ENCODE measurements at places on chromosomes 13 and 19.

- DNase-seq: no peak
These were observed 9.3 kb upstream of the LAIR1 start for GRCh38 chr19:54373781-54374631.

DNA sequence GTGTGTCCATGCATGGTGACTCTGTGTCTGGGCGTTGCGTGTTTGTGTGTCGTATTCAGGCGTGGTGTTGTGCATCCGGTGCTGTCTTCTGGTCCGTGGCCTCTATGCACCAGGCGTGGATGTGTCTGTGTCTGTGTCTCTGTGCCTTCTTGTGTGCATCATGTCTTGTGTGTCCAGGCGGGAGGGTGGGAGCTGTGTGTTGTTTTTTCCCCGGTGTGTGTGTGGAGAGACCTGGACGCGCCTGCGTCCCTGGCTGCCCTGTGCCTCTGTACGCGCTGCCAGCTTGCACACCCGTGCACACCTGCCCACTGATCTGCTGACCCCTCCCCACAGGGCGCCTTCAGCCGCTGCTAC lies 1.1 kb downstream of the PLK5 start:
- no peak for DNase-seq

- DNase-seq: no peak
These were observed 3.7 kb upstream of the SOX21 start for GRCh38 chr13:94716016-94716415.

- DNase-seq: no peak
These were observed 23.8 kb downstream of the FAM124A start for GRCh38 chr13:51246025-51246417.

GRCh38 chr19:10835754-10836478 lies at the start of gene TMED1:
TSS of gene TMED1 (minus strand) at chr19:10836212. CDS start at chr19:10836191, 21 bp downstream.
- DNase-seq: peak; percentile 89

- DNase-seq: no peak
These were observed 484.5 kb downstream of the GPC5 start for GRCh38 chr13:91882918-91883317.

GRCh38 chr13:98278068-98278724 lies 101.1 kb upstream of the RNF113B start:
- no peak for DNase-seq

- DNase-seq: no peak
These were observed at the start of gene CYSLTR2 for GRCh38 chr13:48653472-48653939. TSS of gene CYSLTR2 (plus strand) at chr13:48653929. CDS start at chr13:48706818, 52,889 bp downstream.

DNA sequence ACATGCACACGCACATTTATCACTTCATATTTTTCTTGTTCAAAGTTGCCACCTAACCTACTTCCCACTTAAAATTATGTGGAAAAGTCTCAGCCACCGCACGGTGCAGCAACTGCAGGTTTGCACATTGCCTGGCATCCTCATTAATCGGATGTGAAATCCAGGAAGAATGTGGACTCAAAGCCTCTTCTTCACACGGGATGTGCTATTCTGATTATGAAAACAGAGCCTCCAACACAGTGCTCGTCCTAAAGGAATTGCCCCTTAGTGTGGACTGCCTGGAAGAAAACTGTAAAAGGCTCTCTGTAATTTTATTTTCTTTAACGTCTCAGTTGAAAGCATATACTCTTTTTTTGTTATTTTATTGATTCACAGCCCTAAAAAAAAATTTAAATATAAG lies 1303.5 kb downstream of the EFNB2 start:
- no peak for DNase-seq

- no peak for DNase-seq
These were observed 41.9 kb downstream of the NFIX start for GRCh38 chr19:13037161-13037560.

- DNase-seq: no peak
These were observed 197.1 kb upstream of the IRS2 start for GRCh38 chr13:109983447-109983846.

DNA sequence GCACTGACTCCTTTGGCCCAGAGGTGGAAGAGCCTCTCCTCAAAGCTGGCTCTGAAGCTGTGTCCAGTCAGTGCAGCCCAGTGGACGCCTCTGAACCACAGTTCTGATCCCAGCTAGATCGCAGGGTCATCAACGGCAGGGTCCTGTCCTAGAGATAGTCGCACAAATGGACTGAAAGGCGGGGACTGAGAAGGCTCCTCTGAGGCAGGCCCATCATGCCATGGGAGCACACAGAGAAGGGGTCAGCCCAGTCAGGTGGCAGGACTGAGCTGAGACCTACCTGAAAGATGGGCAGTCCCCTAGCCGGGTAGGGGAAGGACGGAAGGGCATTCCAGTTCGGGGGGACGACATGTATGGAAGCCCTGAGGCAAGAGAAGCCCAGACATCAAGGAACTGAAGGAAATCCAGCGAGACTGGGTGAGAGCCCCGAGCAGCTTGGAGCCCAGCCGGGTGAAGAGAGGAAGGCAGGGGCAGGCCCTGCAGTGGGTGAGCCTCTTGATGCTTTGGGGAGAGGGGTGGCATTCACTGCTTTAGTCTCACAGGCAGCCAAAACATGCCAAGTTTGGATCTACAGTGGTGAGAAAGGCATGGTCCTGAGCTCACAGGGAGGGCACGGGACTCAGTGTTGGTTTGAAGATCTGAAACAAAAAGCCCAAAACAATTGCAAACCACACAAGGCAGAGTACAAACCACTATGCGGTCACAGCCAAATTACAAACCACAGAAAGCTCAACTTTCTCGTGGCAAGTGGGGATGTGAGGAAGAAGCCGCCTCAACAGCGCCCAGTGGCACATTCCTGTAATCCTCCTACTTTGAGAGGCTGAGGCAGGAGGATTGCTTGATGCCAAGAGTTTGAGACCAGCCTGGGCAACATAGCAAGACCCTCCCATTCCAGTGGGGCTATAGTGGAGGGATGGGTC lies 10.0 kb downstream of the CALM3 start:
- no peak for DNase-seq

DNA sequence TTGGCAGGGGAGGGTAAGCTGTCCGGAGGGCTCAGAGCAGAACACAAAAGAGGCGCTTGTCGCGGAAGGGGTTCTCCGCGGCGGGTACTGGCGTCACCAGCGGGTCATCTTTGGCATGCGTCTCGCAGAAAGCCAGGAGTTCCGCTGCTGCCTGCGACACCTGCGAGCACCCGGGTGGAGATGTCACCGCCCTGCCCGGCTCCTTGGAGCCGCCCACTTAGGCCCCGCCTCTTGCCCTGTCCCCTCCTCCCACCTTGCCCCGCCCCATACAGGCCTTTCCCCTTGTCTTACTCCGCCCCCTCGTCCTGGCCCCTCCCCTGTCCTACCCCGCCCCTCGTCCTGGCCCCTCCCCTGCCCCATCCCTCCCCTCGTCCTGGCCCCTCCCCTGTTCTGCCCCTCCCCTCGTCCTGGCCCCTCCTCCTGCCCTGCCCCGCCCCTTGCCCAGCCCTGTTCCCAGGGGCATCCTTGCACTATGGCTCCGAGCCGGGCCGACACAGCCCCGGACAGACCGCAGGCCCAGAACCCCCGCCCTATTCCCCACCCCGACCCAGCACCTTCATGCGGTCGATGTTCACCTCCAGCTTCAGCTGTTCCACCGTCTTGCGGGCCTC lies 1.9 kb downstream of the GNG8 start:
- DNase-seq: peak; percentile 91

- peak; percentile 83 for DNase-seq
These were observed 7.3 kb upstream of the HOOK2 start for GRCh38 chr19:12782424-12783290.

- no peak for DNase-seq
These were observed 151.3 kb downstream of the CYSLTR2 start for GRCh38 chr13:48804821-48805601.

DNA sequence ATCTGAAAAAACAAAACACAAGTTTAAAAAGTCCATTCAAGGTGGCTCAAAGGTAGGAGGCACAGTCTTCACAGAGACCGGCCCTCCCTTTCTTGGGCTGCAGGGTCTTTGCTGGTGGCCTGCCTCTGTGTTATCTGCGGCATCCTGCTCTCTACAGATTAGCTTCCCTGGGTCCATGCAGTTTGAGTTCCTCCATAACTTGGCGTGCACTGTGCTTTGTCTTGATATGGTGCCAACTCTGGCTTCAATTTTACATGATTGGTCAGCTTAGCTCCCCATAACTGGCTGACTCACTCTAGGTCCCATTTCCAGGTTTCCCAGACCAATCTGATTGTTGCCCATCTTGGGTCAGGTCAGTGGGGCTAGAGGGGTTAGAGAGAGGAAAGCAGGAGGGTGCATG lies 41.8 kb downstream of the TPT1 start:
- DNase-seq: no peak

DNA sequence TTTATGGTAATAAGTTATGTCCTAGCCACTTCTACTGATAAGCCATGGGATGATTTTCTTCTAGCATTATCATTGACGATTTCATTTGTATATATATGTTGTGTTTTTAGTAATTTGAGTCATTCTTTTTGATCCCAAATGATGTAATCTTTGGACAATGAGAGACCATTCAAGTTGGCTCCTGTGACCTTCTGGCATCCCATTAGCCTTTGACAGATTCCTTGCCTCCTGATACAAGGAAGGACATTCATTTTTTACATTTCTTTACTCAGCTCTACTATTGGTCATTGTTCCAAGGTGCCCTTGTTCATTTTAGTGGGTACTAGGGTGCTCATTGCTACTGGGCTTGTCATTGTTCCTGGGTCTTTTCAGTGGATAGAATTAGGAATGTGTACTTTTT lies 35.3 kb upstream of the MYCBP2 start:
- DNase-seq: no peak

DNA sequence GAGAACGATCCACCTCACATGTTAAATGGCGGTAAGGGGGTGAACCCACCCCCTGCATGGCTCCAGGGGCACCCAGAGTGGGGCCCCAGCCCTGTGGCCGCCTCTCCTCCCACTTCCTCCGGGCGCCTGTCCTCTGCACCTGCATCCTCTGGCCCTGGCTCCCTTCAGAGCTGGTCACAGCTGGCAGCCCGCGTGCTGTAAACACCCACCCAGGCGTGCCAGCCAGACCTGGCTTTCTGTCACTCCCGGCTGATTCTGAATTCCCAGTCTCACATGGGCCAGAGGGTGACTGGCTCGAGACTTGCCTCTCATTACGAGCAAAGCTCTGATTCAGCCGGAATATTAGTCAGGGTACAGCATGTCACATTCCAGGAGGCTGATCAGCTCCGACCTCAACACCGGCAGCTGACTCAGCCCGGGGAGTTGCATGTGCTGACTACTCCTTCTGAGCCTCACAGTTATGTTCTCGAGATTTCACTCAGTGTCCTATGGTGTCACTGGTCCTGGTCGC lies 75.1 kb downstream of the GNG7 start:
- no peak for DNase-seq

- DNase-seq: no peak
These were observed 807.5 kb upstream of the ATXN8OS start for GRCh38 chr13:69300131-69300530.

- no peak for DNase-seq
These were observed 148.5 kb upstream of the TSHZ3 start for GRCh38 chr19:31497709-31498108.

GRCh38 chr19:19624032-19624570 lies 3.9 kb downstream of the LPAR2 start:
- no peak for DNase-seq

DNA sequence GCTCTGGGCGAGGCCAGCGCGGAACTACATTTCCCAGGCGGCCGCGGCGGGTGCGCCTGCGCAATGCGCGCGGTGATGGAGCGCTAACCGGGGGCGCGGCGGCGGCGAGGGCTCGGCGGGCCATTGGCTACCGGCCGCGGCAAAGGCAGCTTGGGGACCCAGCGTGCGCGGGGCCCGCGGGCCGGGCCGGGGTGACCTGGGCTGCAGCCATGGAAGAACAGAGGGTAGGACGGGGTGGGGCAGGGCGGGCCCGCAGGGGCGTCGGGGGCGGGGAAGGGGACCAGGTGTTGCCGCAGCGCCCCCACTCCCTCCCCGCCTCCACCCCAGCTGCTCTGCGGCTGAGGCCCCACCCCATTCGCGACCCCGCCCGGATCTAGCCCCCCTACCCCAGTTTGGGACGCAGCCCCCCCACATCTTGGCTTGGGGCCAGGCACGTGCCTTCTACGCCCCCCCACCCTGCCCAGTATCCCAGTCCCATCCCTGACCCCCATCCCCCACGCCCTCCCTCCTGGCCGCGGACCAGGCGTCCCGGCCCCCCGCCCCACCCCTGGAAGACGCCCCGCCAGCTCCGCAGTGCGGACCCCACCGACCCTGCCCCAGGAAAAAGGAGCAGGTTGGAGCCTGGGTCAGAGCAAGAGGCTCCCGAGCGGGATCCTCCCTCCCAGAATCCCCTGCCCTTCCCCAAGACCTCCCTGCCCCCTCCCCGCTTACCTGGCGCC lies at the start of gene FSD1:
FSD1 (plus strand) TSS at position 61 of the 719 bp plus-strand sequence; CDS start at position 210, 149 bp downstream.
- peak; percentile 62 for DNase-seq

DNA sequence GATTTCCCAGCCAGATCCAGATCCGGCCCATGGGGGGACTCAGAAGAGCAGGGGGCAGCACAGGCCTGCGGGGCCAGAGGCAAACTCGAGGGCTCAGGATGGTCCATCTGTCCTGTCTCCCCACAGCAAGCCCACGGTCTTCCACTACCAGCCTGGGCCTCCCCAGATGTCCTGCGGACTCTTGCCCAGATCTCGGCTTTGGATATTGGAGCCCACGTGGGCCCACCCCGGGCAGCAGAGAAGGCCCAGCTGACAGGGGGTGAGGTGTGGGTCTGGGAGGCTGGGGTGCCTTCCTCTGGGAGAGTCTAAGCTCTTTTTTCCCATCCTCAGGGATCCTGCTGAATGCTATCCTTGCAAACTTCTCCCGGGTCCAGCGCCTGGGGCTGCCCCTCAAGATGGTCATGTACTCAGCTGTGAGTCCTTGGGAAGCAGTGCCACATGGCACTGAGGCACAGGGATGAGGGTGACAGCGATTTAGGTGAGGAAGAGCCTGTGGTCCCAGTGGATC lies 3.4 kb downstream of the ACP4 start:
- no peak for DNase-seq

- no peak for DNase-seq
These were observed 3.8 kb downstream of the CD22 start for GRCh38 chr19:35332817-35333216.

GRCh38 chr13:111337206-111337605 lies 16.8 kb downstream of the TEX29 start:
- DNase-seq: no peak

GRCh38 chr19:13056052-13056660 lies 46.5 kb downstream of the LYL1 start:
- no peak for DNase-seq

DNA sequence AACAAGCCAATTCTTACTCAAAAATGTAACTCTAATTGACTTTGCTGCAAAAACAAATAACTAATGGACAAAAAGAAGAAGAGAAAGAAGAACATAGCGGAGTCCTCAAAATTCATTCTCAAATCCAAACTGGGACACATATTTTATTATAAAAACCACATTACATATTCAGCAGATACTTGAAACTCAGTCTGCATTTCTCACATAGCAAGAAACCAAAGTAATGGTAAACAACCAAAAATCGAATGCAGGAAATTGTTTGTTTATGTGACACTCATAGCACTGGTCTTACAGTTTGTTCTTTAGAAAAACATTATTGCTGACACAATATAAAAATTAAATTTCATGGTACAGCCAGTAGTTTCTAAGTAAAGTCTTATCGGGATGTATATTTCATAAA lies 789.8 kb downstream of the SLITRK6 start:
- DNase-seq: no peak

DNA sequence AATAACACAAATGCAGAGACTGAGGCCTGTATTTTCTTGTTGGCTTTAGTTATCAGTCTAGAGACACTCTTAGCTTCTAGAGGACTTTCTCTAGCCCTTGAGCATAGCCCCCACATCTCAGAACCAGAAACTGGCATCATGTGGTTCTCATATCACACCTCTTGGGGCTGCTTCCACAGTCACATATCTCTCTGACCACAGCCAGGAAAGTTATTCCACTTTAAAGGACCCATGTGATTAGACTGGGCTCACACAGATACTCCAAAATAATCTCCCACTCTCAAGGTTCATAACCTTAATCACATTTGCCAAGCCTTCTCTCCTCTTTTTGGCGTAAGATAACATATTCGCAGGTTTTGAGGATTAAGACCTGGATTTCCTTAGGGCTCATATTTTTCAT lies 846.9 kb upstream of the MIR17HG start:
- DNase-seq: no peak

Measured in stimulated activated CD8-positive, alpha-beta memory T cell treated with anti-CD3 and anti-CD28 coated beads, Interleukin-7, amount 100 ng/mL, for 48 hours (primary cell).